Stimulated activated CD8-positive, alpha-beta memory T cell treated with anti-CD3 and anti-CD28 coated beads, Interleukin-7, amount 100 ng/mL, for 24 hours (primary cell): ENCODE measurements at places on chromosomes 7 and 10.

- DNase-seq, result no peak
These were observed 128.5 kb downstream of the CNOT4 start for GRCh38 chr7:135381369-135381768.

DNA sequence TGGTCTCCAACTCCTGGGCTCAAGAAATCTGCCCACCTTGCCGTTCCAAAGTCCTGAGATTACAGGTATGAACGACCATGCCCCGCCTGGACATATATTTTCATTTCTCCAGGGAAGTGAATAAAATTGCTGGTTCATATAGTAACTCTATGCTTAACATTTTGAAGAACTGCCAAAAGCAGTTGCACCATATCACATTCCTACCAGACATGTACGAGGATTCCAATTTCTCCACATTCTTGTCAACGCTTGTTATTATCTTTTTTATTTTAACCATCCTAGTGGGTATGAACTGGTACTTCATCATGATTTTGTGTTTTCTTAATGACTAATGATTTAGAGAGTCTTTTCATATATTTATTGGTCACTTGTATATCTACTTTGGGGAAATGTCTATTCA, 21.9 kb upstream of the CPN1 start:
- no peak for DNase-seq

DNA sequence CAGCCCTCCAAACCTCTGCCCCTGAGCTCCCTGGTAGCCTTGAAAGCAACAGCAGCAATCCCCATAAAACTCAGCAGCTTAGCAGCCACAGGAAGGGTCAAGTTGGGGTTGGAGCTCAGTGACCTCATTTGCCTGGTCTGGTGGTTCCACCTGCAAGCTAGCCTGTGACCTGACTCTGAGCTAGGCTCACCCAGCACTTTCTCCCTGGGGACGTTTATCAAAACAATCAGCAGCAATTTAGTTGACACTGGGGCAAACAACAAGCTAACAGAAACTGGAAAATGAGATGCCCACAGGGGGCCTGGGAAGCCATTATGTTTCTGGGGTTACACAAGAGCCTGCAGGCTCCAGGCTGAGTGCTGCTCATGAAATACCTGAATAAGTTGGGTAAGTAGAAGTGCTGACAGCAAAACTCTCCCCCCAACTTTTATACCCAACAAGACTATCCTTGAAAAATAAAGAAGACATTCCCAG, 22.4 kb upstream of the CRYGN start:
- DNase-seq, result no peak

DNA sequence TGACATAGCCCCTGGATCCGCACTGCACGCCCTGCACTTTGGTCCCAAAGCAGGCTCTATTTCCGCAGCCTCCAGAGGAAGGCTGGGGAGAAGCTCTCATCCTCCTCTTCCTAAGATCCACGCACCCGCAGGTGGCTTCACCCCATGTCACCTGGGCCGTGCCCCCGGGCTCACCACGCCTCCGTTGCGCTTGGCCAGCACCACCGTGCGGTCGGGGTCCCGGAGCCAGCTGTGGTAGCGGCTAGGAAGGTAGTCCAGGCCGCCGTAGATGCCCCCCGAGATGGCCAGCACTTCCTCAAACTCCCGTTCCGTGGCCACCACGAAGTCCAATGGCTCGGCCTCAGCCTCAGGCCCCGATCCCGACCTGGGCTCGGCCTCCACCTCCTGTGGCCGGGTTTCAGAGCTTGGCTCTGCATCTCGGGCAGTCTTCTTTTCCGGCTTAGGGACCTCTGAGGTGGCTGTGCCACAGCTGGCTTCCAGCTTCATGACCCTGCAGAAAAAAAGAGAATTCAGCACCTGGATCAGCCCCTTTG, 5.7 kb downstream of the NAT16 start:
- DNase-seq, result no peak

DNA sequence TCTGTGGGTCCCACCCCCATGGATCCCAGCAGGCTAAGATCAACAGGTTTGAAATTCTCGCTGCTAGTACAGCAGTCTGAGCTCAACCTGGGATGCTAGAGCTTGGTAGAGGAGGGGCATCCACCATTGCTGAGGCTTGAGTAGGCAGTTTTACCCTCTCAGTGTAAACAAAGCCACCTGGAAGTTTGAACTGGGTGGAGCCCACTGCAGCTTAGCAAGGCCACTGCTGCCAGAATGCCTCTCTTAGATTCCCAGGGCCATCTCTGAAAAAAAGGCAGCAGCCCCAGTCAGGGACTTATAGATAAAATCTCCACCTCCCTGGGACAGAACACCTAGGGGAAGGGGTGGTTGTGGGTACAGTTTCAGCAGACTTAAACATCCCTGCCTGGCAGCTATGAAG, 190.0 kb upstream of the CACNA2D1 start:
- no peak for DNase-seq

DNA sequence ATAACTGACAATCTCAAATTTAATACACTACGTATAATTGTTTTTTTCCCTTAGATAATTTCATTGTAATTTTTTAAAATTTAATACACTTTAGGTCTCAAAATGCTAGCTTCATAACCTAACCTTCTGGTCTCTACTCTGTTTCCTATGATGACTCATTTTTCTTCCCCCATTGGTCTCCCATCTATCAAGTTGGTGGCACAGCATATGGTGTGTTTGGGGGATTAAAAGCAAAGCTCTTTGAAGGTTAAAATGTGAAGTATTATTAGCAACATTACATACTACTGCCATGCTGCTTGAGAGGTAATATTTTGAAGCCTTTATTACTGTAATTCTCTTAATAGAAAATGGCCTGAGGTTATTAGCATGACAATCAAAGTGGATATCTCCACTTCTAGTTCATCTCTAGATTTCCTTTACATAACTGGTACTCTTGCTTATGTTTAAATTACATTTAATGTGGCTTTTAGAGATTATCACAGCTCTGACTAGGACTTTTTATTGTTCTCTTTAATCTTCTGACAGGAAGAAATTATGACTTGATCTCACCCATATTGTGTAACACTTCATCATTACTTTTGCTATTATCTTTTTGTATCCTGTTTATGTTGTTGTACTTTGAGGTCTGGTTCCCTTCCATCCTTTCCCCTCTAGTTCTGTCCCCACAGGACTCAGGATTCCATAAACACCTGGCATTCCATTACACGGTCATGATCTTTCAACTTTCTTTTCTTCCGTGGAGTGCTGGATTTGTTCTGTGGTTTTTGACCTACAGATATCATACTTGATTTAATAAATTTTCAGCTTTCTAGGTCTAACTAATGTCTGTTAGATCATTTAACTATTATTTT, 185.1 kb downstream of the SEMA3D start:
- DNase-seq, result no peak

GRCh38 chr7:40833888-40834234, 699.1 kb downstream of the SUGCT start:
- DNase-seq, result no peak

GRCh38 chr10:112580267-112580666, 133.3 kb downstream of the VTI1A start:
- no peak for DNase-seq

- DNase-seq, result no peak
These were observed 6.2 kb upstream of the FRAT1 start for GRCh38 chr10:97312897-97313296.
